Epithelial cell of prostate (primary cell): ENCODE measurements at places on chromosomes 6 and 20.

- peak; percentile 69 for DNase-seq
These were observed 2.0 kb downstream of the NAA20 start for GRCh38 chr20:20019123-20019522.

DNA sequence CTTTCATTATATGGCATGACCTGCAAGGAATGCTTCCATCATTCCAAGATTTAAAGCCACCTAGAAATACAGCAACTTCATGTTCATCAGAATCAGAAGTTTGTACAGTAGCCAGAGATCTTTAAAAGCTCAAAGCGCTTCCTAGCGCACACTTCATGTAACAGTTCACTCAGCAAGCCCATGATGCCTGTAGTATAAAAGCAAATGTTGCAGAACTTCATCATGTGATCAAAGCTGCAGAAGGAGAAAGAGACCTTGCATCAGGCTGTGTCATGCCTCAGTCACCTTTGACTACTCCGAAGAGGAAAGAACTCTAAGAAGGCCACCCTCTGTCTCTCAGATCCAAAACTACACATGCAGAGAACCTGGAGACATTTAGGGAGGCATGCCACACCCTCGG, 78.5 kb downstream of the AGPAT4 start:
- no peak for DNase-seq

DNA sequence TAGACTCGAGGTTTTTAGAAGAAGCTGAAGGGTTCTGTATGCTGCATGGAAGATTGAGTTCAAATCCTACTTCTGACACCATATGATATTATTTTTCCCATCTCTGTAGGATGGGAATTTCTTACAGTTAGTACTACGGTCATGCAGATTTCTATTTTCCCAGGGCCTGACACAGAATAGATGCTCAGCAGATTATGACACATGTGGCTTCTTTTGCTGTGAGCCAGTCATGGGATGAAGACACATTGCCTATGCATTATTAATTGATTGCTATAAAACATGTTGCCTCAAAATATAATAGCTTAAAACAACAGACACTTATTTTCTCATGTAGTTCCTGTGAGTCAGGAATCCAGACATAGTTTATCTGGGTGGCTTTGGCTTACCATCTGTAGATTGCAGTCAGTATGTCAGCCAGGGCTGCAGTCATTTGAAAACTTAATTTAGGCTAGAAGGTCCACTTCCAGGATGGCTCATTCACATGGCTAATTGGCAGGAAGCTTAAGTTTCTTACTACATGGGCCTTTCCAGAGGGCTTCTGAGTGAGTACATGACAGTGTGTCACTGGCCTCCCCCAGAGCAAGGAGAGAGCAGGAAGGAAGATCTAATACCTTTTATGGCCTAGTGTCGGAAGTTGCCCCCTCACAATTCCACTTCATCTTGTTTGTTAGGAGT, 29.5 kb downstream of the TOP1 start:
- DNase-seq: no peak

DNA sequence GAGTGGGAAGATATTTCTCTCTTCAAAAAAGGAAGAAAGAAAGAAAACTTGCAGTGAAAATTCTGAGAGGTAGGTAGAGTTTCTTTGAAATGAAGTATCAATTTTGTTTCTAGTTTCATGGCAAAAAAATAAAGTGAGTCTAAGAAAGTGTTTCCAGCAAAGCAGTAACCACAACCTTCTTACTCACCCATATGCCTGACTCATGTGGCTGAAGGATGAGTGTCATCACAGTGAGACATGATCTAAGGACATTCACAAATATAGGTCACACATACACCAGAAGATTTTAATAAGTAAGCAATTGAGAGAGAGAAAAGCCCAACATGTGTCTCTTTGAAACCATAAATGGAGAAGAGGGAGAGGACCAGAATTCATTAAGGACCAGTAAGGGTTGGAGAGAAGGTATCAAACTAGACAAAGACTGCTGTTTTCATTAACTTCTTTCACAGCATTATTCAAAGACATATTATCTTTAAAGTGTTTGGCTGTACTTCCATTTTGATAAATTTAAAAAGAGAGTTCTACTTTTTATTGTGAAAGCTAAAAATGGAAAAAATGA, 169.5 kb downstream of the FRK start:
- DNase-seq: peak; percentile 75

- DNase-seq: no peak
These were observed 59.2 kb upstream of the FOXO3 start for GRCh38 chr6:108501559-108501958.

DNA sequence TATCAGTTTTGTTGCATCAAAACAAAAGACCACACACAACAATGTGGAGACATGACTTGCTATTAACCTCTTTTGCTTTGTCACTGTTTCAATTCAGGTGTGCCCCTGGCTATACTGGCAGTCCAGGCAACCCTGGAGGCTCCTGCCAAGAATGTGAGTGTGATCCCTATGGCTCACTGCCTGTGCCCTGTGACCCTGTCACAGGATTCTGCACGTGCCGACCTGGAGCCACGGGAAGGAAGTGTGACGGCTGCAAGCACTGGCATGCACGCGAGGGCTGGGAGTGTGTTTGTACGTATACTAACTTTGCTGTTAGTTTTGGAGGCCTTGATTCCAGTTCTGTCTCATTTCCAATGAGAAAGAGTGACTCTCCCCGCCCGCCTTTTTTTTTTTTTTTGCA, 356.9 kb downstream of the ARHGAP18 start:
- DNase-seq: no peak

- no peak for DNase-seq
These were observed at the start of gene UTRN for GRCh38 chr6:144284783-144285547. Gene UTRN (plus strand): TSS chr6:144285335. CDS start chr6:144291829, 6,494 bp downstream.

DNA sequence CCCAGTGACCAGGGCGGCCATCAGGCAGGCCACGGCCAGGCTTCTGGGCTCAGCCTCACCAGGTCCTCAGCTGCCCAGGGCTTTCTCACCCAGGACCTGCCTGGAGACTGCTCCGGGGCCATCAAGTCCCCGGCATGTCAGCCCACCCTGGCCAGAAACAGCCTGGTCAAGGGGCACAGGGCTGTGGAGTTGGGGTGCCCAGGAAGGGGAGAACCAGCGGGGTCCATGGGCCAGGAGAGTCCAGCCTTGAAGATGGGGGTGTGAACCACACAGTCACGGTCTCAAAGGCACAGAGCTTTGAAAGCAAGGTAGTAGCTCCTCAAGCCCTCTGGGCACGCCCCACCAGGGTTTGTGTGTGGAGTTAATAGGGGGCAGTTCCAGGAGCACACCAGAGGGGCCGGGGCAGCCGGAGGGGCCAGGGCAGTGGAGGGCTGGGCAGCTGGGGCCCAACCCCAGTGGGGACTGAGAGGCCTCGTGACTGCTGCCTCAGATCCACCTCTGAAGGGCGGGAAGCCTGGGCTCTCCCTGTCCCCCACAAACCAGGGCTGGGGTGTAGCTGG, 48.0 kb upstream of the BHLHE23 start:
- no peak for DNase-seq

- DNase-seq: no peak
These were observed 13.5 kb downstream of the THBS2 start for GRCh38 chr6:169240125-169240524.

GRCh38 chr20:61525781-61526431, 273.8 kb downstream of the CDH4 start:
- no peak for DNase-seq

- DNase-seq: no peak
These were observed 135.3 kb upstream of the DEFB112 start for GRCh38 chr6:50185006-50185405.

DNA sequence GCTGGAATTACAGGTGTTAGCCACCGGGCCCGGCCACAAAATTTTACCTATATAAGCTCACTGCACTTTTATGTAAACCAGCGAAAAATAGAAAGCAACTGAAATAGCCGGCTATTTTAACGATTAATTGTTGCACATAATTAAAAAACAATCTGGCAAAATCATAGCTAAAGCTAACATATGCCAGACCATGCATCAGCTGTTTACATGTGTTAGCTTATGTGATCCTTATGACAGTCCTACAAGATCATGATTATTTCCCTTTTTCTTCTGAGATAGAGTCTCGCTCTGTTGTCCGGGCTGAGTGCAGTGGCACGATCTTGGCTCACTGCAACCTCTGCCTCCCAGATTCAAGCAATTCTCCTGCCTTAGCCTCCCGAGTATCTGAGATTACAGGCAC, 157.0 kb downstream of the ZFP64 start:
- DNase-seq: no peak

DNA sequence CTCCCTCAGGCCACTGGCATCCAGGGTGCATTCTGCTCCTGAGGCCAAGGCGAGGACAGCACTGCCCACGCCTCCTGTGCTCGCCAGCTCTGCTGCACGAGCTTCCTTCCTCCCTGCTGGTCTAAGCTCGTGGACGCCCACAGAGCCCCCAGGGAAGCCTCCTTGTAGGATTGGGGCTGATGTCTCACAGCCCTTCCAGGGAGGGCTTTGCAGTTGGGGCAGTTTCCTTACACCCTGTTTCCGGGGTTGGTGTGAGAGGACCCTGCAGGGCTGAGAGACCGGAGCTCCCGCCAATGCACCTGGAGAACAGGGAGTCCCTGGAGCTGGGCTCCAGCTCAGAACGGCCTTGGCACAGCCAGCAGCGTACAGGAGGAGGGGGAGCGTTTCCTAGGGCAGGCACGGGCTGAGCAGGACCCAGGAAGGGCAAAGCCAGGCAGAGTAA, 172.4 kb upstream of the PDE10A start:
- DNase-seq: no peak

GRCh38 chr6:22940581-22941290, 371.4 kb downstream of the HDGFL1 start:
- DNase-seq: no peak

DNA sequence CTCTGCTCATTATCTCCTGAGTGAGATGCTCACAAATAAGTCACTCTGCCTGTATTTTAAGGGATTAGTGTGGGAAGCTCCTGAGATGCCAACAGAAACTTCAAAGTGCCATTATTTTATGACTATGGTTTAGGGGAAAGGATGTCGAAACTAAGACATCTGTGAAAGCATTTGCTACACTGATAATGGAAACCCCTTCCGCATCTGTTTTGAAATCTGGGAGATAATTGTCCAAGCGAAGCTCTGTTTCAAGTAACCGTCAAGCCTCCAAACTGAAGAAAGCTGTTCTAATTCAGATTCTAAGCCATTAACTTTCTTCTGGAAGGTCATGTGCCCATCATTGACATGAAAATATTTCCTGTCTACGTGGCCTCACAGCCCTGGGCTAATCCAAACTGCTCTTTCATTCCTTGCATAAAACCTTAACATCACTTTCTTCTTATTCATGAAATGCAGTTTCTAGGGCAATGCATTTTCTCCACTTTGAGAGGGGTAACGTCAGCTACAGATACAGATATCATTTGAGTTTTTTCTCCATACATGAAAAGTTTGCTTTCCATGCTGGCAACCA, 932.0 kb downstream of the C6orf118 start:
- DNase-seq: no peak

GRCh38 chr6:158703837-158704822, 54.3 kb downstream of the SYTL3 start:
- DNase-seq: no peak

GRCh38 chr20:539191-539590, 4.4 kb downstream of the CSNK2A1 start:
- DNase-seq: no peak
